ENCODE measurements at places on chromosomes 7 and 10.

DNA sequence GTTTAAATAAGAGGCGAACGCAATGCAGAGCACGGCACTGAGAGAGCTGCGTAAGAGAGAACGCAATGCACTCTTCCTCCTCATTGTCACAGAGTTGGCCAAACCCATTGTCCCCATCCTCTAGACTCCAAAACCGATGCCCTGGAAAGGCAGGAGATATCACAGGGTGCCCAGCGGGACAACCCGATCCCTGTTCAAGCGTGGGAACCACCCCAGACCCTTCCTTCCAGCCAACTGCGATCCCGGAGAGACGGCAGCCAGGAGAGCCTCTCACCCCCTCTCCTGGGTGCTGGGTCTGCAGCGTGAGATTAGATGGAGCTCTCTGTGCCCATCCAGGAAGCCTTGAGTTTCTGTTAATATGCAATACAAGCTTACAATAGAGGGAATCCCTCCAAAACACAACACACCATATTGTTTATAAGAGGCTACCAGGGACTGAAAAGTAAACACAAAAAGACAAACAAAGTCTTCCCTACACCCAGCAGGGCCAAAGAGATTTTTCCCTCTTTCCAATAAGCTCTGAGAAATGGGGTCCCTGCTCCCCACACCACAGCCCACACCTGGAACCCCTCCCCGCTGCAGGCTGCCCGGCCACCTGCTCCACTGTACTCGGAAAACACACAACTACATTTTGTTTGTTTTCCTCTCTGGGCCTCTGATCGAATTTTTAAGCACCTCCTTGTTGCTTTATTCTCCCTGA lies 187.6 kb downstream of the ADARB2 start:
- peak; percentile 1 for DNase-seq

- DNase-seq, result no peak
Measured at GRCh38 chr7:92917230-92917629, 80.9 kb upstream of the CDK6 start.

DNA sequence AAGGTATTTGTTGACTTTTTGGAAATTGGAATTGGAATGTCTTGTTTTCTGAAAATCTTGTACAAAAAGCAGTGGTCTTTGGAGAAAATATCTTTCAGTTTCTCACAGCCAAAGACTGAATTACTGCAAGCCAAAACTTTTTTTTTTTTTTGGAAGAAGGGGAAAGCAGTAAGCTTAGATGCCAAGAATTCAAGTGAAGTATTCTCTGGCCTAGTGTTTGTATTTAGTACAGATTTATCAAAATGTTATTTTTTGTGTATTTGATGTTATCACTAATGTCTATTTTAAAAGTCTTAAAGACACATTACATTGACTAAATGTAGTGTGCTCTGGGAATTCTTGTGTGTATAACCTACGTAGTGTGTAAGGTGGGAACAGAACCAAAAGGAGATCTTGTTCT lies 6.2 kb downstream of the TET1 start:
- no peak for DNase-seq

DNA sequence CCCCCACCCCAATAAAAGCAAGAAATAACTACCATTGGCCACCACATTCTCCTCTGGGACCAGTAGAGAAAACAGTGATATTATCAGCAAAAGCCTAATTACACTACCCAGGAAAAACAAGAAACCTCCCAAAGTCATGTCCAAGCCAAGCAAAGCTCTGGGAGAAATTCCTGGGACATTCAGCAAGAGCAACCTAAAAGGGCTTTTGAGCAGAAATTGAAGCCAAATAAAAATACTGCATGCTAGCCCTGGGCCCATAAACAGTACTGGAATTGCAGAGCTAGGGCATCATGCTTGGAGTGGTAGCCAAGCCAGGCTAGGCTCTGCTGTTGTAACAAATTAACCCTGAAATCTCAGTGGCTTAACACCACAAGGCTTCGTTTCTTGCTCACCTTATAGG lies 347.9 kb downstream of the LRMDA start:
- DNase-seq, result no peak

DNA sequence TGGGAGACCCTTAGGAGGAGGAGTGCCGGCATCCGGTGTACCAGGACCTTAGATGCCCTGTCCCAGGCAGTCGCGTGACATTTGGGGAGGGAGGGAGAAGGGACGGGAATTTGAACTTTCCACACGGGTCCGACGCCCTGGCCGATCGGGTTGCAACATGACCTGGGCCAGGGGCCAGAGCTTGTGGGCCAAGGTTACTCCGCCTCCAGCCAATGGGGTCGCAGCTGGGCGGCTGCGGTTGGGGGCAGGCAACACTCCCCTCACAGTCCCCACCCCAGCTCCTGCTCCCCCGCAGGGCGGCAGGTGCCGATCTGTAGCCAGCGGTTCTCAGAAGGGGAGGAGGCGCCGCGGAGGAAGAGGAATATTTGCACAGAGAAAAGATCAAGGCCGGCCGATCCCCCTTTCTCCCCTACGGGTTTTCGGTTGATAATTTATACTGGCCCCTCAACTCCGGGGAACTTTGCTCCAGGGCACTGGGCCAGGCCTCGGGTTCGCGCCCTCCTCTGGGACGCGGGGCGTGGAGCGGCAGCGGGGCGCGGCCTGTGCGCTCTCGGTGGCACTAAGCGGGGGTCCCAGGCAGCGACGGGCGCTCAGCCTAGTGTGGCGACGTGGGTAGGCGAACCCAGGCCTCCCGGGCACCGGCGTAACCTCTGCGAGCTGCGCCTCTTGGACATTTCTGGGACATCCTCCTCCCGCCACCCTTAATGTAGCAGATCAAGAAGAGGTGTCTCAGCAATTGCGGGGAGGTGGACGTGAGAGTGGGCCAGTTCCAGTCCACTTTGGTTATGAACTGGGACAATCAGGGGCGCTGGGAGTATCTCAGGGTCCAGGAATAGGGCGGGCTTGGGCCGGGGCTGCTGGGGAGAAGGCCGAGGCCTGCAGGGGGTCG lies 1.2 kb downstream of the MLXIPL start:
- no peak for DNase-seq

DNA sequence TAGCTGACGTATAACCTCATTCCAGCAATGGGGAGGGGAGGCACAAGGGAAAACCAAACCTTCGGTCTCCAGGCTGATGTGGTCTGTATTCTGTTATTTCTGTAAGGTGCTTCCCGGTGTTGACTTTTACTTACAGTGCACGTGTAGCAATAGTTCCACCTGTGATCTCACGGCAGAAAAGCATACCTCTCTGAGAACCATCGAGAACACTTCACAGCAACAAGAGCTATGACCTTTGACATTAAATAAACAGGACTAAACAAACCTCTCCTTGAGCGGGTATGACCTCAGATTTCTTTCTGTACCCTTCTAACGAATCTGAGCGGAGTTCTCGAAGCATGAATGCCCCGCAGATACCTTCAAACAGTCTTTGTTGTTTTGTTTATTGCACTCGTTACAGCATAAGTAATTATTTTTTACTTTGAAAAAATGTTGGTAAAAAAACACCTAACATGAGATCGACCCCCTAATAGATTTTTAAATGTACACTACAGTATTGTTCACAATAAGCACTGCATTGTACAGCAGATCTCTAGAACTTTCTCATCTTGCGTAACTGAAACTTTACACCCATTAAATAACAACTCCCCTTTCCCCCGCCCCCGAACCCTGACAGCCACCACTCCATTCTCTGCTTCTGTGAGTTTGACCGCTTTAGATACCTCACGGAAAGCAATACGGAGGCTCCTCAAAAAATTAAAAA lies 282.3 kb downstream of the GATA3 start:
- no peak for DNase-seq

DNA sequence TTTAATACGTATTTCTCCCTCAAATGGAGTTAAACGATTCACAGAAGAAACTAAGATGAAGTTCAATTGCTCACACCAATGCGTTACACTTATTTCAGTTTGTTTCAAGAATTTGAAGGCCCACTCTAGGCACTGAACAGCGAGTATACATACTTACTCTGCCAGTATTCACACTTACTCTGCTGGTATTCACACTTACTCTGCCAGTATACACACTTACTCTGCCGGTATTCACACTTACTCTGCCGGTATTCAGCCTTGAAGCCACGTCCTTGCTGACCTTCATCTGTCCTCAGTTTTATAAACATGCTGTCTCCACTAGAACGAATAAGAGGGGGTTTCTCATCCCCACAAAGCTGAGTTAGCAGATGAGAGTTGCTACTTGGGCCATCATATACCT lies 86.0 kb downstream of the CUBN start:
- DNase-seq, result no peak

GRCh38 chr7:1065263-1065584 lies 20.9 kb downstream of the GPR146 start:
- no peak for DNase-seq

DNA sequence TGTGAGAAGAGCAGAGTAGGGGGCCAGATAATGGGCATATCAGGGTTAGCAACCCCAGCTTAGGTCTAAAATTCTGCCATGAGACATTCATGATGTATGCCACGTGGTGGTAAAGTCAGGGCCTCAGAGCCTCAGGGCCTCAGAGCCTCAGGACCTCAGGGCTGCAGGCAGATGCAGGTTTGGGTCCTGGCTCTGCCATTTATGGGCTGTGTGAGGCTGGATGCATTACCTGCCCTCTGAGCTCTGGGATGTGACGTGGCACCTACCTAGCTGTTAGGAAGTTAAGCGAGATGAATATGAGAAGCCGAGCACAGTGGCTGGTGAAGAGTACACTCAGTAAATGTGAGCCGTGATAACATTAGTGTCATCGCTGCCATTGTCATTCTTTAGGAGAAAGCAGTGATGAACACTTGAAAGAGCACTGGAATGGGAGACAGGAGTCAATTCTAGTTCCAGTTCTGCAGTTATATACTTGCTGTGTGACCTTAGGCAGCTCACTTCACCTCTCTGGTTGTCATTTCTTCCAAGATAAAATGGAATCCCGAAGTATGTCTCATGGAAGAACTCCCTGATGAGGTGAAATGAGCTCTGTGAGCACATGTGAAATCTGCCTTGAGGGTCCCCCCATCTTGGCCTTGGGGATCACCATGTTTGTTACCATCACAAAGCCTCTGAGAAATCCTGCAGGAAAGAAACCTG lies 127.2 kb downstream of the SH3PXD2A start:
- no peak for DNase-seq

GRCh38 chr10:11870461-11870780 lies 47.3 kb downstream of the PROSER2 start:
- DNase-seq, result no peak

GRCh38 chr7:151139071-151139790 lies 28.3 kb downstream of the GBX1 start:
- DNase-seq, result no peak

DNA sequence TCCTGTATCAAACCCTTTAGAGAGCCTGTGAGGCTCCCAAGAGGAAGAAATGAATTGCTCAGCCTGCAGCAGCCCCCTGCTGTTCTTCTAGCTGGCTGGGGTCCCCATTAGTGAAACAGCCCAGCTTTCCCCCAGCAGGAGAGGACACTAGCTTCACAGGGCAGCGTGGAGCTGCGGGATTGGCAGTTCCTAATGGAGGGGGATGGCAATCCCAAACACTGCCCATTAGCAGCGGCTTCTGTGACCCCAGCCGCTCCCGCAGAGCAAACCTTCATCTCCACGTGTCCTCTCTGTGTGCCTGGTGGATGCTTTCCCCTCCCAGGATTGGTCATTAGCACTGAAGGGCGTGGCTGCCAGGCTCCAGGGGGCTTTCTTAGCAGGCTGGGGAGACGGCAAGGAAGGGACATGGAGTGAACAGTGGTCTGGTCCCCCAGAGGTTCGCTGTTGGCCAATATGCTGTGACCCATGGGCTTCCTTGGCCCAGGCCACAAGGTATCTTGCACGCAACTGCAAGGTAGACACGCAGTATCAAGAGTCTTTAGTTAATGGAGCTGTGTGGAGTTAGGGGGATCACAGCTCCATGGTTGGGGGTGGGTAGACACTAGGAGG lies 322.5 kb upstream of the ZMIZ1 start:
- no peak for DNase-seq

- no peak for DNase-seq
Measured at GRCh38 chr7:142263598-142264380, 5.9 kb upstream of the PRSS58 start.

Measured in activated naive CD4-positive, alpha-beta T cell treated with anti-CD3 and anti-CD28 coated beads, Interleukin-2, amount 50 U/mL, for 16 hours (primary cell).